Activated CD8-positive, alpha-beta memory T cell treated with anti-CD3 and anti-CD28 coated beads for 48 hours (primary cell): ENCODE measurements at places on chromosomes 6 and 20.

- no peak for DNase-seq
Measured at GRCh38 chr20:46688151-46689081, 828 bp downstream of the TP53RK start.

DNA sequence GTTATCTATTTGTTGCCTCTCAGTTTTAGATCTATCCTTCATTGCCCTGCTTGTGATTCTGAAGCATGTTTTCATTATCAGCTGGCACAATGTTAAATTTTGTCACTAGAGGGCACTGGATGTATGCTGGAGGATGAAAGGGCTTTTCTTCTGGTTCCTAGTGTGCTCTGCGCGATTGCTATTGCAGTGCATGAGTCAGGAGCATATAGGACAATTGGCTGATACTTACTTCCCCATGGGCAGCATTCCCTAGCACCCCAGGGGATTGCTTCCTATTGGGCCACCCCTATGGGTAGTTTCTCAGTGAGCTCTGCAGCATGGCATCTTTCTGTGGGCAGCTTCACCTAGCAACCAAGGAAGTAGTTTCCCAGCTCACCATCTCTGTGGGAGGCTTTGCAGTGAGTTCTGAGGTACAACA, 280.3 kb upstream of the SYNCRIP start:
- DNase-seq = no peak

DNA sequence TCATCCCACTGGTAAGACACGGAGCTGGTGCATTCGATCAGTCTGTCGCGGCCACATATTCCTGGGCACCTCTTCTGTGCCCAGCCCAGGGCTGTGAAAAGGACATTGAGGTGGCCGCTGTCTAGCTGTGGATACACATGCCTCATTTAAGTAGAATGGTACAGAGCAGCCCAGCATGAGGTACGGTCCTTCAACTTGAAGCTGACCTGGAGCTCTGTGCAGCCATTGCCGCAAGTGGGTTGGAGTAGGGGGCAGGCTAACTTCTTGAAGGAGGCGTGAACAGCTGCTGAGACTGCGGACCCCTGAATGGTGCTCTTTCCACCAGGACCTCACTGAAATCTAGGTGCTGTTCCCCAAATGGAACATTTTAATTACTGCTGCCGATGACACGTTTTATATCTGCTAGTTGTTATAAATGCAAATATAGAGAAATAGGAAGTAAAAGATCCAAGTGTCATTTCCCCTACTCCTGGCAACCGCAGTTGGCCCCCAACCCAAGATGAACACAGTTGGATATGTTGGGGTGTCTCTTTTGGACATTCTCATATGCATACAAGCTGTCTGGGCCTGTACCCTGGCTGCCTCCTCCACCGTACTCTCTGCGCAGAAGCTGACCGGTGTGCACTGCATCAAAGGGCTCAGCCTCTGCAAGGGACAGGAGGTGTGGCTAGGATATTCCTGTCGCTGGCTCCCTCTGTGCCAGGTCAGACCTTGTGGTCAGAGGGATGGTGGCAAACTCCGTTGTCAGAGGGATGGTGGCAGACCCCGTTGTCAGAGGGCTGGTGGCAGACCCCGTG, 86.1 kb downstream of the CDC5L start:
- no peak for DNase-seq

GRCh38 chr6:147553099-147553498, 44.6 kb downstream of the SAMD5 start:
- no peak for DNase-seq

DNA sequence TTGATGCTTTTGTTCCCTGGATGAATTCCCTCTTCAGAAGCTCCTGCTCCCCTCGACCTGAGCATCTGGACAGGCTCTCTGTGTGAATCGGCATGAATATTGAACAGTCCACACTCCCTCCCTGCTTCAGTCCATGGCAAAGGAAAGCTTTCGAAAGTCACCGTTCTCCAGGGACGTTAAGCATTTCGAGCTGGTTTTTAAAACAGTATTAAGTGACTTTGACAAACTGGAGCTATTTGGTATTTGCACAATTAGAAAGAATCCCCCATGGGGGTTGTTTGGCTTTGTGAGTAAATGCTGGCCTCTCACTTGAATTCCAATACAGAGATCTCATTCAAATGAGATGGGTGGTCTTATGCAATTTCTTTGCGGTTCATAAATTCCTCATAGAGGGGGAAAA, 85.3 kb upstream of the TIAM2 start:
- DNase-seq = no peak

GRCh38 chr6:35186571-35186970, 27.2 kb upstream of the SCUBE3 start:
- no peak for DNase-seq

DNA sequence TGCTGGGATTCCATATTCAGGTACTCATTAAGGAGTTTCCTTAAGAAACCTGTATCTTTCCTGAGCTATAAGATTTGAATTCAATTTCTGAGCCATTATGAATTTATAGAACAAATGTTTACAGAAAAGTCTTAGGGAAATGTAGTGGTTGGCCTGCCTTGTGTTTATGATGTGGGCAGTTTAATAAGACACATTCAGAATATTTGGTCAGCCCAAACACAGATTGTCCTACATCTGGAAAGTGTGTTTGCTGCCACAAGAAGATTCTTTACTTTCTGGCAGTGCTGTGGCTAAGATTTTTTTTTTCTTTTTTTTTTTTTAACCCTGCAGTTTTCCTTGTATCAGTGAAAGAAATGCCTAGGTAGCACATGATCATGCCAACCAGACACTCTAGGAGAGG, 15.2 kb downstream of the TBX18 start:
- no peak for DNase-seq

- DNase-seq = no peak
Measured at GRCh38 chr20:43681468-43681942, 14.6 kb downstream of the MYBL2 start.

DNA sequence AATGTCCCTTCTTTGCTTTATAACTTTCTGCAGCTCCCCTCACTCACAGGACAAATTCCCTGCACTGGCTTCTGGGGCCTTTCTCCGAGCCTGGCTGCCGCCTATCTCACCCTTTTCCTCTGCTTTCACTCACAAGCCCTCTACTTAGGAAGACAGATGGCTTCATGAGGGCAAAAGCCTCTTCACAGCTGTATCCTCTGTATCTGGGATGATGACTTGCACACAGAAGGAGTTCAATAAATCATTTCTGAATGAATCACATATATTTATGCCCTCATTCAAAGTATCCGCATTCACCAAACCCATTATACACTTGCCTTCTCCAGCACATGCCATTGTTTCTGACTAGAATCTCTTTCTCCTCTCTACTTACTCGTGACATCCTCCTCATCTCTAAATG, 159.0 kb upstream of the RIPOR2 start:
- no peak for DNase-seq

- no peak for DNase-seq
Measured at GRCh38 chr6:158635427-158636073, 9.0 kb downstream of the DYNLT1 start.

DNA sequence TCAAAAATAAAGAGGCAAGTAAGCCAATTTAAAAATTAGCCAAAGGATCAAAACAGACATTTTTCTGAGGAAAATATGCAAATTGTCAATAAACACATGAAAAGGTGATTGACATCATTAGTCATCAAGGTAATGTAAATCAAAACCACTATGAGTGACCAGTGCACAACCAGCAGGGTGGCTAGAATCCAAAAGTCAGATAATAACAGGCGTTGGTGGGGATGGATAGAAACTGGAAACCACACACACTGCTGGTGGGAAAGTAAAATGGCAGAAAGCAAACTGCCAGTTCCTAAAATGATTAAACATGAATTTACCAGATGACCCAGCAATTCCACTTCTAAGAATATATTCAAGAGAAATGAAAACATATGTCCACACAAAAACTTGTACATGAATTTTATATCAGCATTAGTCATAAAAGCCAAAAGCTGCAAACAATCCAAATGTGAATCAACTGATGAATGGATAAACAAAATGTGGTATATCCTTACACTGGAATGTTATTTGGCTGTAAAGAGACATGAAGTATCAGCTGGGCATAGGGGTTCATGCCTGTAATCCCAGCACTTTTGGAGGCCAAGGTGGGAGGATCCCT, 74.8 kb upstream of the MBOAT1 start:
- DNase-seq = no peak

DNA sequence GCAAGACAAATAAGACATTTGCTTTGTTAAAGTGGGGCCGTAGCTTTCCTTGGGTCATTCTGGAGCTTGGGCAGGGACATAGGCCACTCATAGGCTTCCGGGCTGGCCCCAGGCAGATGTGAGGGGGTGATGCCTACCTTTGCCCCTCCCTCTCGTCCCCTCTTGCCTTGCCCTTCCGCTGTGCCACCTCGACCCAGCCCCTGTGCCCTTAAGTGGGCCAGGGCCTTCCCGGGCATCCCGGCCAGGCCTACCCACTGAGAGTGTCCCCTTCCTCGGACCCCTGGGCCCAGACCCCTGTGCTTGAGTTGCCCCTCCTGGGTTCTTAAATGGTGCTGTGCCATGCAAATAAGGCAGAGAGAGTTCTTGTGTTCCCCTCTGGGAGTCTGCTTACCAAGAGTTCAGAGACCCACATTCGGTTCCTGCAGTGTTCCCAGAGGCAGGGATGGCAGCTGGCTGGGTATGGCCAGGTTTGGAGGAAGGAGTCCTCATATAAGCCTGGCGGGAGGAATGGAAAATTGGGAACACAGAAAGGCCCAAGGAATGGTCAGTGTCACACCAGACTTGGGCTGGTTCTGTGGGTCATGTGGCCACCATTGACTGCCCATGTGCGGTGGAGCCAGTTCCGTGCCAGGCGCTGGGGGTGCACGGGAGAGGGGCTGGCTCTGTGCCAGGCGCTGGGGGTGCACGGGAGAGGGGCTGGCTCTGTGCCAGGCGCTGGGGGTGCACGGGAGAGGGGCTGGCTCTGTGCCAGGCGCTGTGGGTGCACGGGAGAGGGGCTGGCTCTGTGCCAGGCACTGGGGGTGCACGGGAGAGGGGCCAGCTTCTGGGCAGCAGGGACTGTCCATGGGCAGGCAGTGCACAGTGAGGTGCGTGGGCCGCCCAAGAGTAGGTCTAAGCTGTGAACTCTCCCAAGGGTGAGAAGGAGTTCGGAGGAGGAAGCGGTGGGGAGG, 173.5 kb upstream of the SNX9 start:
- no peak for DNase-seq

DNA sequence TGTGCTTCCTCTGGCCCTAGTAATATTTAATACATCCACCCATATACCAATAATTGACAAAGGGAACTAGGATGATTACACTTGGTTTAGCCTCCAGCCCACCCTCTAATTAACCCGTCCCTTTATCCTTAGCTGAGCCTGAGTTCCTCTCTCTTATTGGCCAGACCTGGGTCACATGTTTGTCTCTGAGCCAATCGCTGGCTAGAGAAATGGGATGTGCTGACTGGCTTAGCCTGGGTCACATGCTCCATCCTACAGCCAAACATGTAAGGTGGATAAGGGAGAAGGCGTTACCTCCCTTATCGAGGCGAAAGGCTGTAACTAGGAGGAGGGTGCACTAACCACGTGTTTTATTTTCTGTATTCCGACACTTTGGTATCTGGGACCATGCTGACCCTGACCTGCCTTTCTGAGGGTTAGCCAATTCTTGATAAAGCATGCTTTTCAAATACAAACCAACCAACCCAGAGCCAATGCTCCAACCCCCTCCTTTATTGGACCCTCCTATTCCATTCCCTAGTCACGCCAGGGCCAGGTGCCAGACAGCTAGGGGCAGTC, 262.7 kb downstream of the PREX1 start:
- no peak for DNase-seq

GRCh38 chr6:129733290-129733689, 23.3 kb upstream of the ARHGAP18 start:
- DNase-seq = no peak

- no peak for DNase-seq
Measured at GRCh38 chr20:32823078-32823477, 3.3 kb downstream of the MAPRE1 start.

- DNase-seq = no peak
Measured at GRCh38 chr6:9657994-9658393, 756.9 kb downstream of the TFAP2A start.

GRCh38 chr6:37433657-37434271, 743 bp downstream of the CMTR1 start:
- peak; percentile 13 for DNase-seq

- no peak for DNase-seq
Measured at GRCh38 chr20:5013682-5014447, 12.6 kb upstream of the SLC23A2 start.

- no peak for DNase-seq
Measured at GRCh38 chr6:75337835-75338580, 53.4 kb upstream of the TMEM30A start.

DNA sequence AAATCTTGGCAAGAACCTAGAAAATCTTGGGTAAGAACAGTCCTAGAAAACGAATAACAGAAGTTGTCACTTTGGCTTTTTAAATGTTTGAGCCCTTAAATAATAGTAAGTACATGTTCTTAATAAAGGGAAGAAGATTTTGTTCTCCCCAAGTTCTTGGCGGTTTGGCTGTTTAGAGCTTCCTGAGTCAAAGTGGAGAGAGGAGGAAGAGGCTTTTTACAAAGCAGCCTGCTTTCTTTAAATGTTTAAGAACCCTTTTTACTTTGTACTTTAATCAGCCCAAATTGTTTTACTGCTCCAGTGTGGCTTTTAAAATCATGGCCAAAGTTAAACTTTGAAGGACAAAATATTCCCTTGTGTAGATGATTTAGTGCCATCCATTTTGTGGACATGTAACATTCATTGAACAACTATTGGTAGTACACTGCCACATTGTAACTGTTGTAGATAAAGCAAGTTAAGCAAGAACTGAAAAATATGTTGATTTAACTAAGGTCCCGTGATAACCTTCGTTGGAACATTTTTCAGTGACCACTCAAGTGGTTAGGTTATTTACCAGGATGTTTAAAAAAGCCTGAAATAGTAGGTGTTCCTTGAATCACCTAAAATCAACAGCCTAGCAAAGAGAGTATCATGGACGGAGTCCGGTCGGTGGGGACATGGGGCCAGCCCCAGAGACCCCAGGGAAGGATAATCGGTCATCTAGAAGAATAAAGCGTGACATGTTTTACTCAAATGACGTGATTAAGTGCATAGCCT, 2.4 kb downstream of the AMD1 start:
- DNase-seq = no peak

- DNase-seq = no peak
Measured at GRCh38 chr6:105210932-105211531, 31.2 kb upstream of the POPDC3 start.

DNA sequence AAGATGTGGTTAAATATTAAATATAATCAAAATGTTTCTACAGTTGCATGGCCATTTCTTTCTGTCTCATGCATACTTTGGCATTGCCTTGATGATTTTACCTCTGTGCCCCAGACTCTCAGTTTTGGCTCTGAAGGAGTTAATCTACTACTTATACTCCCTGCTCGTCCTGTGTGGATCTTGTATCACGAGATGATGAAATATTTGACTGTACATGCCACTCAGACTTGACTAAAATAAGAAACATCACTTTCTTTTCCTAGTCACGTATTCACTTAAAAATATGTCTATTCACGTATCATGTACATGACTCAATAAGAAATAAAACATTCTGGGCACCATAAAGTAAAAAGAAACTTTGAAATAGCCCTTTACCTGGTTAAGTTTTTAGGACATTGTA, 397.7 kb downstream of the RFPL4B start:
- no peak for DNase-seq
